ENCODE measurements at places on chromosomes 12 and 14.

DNA sequence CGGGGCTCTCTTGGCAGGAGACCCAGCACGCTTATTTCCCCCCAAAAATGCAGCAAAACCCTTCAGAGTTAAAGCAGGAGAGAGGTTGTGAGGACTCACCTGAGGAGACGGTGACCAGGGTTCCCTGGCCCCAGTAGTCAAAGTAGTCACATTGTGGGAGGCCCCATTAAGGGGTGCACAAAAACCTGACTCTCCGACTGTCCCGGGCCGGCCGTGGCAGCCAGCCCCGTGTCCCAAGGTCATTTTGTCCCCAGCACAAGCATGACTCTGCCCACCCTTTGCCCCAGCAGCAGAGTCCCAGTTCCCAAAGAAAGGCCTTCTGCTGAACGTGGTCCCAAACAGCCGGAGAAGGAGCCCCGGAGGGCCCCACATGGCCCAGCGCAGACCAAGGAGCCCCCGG lies 337.7 kb downstream of the TMEM121 start:
- no peak for DNase-seq

DNA sequence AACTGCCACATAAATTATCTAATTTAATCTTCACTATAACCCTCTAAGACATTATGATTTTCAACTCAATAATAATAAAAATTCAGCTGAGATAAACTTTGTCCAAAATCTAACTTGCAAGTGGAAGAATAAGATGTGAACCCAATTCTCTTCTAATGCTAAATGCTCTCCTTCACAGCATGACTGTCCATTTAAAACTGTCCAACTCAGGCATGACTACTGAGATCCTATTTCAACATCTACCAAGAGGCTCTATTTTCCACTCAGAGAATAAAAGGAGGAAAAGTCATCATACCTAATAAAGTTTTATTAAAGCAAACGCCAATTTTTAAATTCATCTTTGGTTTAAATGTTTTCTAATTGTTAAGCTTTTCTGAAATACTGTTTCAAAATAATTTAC lies 183.6 kb downstream of the MED13L start:
- no peak for DNase-seq

DNA sequence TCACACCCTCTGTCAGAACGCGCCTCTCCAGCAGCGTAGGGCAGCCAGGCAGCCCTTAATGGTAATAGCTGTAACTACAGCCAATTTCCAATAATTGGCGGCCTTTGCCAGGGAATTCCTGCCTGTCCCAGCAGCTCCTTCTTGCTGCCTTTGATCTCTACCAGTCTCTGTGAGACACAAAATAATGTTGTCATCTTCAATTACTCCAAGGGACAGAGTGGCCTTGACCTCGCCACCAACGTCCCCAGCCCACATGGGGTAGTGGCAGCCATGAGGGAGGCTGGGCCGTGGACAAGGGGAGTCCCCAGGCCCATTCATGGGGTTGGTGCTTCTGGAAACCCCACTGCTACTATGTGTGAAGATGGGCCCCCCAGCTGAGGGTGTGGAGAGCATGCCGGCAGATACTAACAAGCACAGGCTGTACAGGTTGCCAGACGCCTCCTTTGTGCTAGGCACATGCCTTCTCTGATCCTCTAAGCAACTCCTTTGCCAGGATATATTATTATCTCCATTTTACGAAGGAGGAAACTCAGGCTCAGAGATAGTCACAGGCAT lies 17.4 kb upstream of the CLMN start:
- peak; percentile 75 for DNase-seq

DNA sequence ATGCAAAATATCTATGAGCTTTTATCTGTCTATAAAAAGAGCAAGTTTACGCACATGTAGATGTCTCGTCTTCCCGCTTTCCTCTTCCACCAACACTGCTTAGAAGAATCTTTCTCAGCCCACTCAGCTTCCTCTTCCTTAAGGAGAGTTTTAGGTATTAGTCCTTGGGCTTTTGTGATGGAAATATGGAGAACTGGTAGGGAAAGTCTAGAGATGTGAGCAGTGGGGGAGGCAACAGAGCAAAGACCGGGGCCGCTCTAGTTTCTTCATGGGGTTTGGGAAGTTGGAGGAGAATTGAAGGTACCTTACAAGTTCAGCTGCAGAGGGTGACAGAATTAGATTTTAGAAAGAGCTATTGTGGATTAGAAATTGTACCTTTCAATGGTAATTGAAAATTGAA lies 56.3 kb upstream of the CPNE8 start:
- no peak for DNase-seq

All from eye (tissue), 1 donor.